Mesenchymal stem cell (in vitro differentiated cells and primary cell): ENCODE measurements at places on chromosomes 7 and 10.

DNA sequence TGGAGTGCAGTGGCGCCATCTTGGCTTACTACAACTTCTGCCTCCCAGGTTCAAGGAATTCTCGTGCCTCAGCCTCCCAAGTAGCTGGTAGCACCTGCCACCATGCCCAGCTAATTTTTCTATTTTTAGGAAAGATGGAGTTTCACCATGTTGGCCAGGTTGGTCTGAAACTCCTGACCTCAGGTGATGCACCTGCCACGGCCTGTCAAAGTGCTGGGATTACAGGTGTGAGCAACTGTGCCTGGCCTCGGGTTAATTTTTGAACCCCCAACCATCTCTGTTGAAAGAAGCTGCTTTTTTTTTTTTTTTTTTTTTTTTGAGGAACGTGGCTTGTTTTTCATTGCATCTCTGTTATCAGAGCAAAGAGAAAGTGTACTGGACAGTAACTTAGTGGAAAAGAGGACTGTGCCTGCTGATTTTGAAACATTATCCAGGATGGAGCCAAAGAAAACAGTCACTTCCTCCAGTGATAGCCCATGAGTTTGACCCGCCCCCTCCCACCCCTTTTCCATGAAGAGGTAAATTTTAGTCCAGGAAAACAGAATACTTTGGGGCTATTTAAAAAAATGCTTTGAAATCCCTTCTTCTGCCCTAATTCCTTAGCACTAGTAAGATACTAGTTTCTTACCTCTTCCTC, 38.3 kb downstream of the WBP1L start:
- peak; percentile 76 for DNase-seq

- DNase-seq: no peak
Observed at GRCh38 chr7:22487978-22488642, 11.9 kb downstream of the STEAP1B start.

DNA sequence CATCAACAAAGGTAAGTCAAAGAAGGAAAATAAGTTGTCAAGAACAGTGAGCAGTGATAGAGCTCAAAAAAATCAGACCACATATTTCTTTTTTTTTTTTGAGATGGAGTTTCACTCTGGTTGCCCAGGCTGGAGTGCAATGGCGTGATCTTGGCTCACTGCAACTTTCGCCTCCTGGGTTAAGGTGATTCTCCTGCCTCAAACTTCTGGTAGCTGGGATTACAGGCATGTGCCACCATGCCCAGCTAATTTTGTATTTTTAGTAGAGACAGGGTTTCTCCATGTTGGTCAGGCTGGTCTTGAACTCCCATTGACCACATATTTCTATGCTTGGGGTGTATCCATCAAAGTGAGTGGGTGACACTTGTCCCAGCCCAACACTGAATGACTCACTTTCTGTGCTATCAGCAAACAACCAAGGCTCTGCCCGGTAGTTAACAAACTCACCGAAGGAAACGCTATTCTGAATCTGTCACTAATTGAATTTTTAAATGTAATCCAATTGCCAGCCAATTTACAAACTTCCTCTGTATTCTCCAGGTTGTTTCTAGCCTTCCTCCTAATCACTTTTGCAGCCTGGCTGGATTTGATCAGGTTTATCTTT, 19.6 kb upstream of the SMNDC1 start:
- DNase-seq: no peak

- no peak for DNase-seq
Observed at GRCh38 chr10:98353170-98353569, 61.8 kb downstream of the PYROXD2 start.

DNA sequence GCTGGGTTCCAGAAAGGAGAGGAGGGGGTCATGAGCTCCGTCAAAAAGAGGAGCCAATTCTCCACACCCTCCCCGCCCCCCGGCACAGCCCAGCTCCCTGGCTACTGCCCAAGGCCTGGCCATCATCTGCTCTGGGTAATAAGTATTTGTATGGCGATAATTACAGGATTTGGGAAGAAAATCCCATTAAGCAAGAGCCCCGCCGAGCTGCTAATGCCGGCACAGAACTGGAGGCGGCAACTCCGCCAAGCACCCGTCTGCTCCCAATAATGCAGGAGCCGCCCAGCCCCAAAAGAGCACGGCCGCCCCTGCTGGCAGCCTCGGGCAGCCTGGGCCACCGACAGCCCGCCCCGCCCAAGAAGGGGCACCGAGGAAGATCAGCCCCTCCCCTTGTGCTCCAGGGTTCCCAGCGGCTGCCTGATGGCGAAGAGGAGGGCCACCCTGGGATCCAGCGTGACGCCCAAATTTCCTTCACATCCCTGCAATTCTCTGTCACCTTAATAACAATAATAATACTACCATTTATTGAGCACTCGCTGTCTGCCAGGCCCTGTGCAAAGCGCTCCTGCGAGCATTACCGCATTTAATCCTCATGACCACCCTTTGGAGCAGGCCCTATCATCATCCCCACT, 5.9 kb downstream of the SLIT1 start:
- DNase-seq: no peak

GRCh38 chr7:40324914-40325313, 190.1 kb downstream of the SUGCT start:
- DNase-seq: no peak

GRCh38 chr7:149722356-149722957, 50.9 kb downstream of the ZNF467 start:
- no peak for DNase-seq

DNA sequence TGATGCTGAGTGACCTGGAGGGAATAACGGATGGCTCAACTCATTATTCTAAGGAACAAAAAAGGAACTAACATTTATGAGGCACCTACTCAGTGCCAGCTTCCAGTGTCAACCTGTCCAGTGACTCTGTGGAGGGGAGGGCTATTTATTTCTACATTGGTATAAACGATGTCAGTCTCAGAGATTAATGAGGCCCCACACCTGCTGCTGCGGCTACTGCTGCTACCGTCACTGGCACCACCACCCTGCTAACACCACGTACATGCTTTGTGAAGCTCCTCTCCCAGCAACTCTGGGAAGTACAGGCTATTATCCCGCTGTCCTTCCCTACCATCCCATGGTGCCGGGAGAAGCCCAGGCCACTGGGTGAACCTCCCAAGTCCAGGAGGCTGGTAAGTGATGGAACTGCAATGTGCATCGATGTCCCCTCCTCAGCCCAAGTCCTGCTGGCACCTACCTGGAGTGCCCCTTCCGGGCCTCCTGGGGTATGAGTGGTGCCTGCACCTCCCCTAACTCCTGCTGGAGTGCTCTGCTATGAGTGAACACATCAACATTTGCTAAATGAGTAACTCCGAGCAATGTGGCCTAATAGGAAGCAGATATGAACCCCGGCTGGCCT, 101.5 kb downstream of the ARHGAP22 start:
- DNase-seq: no peak

DNA sequence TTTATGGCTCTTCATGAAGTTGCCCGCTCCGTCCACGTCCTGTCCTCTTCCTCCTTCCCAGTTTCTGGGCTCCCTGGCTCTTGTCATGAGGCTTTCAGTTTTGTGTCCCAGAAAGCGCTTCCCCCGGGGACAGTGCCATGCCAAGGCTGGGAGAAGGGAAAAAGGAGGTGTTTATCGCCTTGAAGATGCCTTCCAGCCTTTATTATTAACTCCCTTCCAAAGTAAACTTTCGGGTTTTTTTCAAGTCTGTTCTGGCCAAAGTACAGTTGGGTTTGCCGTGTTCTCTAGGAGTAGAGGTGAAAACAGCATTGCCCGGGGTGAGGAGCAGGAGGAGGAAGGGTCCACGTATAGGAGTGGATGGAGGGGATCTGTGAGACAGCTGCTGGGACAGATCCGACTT, 117.2 kb downstream of the CUX1 start:
- no peak for DNase-seq

DNA sequence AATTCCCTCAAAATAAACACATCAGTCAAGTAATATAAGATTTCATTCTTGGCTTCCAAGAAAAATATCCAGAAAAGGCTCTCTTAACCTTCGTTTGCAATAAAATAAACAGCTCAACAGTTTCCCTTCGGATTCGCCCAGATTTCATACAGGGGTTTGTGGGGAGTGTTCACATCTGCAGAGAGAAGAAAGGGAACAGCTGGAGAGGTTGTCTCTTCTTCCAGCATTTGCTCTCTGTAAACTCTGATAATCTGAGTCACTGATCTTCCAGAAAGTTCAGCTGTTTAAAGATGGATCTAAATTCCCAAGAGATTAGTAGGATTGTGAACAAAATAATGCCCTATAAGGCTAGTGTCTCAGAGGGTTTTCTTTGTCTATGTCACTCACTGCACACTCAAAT, 277.9 kb downstream of the HPSE2 start:
- DNase-seq: peak; percentile 77

DNA sequence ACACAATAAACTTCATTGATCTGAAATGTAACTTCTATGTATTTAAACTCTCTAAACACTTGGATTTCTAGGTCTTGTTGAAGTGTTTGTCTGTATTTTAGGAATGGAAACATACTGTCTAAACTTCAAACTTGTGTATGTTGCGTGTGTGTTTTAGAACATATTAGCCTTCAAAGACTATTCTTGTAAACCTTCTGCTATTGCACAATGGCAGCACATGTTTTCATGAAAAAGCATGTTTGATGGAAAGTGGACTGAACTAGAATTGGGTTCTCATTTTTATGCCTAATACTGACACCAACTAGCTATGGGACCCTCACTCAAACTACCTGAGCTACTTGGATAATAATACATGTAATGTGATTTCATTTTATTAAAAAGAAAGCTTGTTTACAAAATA, 592.6 kb downstream of the IPMK start:
- no peak for DNase-seq

- DNase-seq: no peak
Observed at GRCh38 chr10:136465-136762, 1.2 kb downstream of the ZMYND11 start.

DNA sequence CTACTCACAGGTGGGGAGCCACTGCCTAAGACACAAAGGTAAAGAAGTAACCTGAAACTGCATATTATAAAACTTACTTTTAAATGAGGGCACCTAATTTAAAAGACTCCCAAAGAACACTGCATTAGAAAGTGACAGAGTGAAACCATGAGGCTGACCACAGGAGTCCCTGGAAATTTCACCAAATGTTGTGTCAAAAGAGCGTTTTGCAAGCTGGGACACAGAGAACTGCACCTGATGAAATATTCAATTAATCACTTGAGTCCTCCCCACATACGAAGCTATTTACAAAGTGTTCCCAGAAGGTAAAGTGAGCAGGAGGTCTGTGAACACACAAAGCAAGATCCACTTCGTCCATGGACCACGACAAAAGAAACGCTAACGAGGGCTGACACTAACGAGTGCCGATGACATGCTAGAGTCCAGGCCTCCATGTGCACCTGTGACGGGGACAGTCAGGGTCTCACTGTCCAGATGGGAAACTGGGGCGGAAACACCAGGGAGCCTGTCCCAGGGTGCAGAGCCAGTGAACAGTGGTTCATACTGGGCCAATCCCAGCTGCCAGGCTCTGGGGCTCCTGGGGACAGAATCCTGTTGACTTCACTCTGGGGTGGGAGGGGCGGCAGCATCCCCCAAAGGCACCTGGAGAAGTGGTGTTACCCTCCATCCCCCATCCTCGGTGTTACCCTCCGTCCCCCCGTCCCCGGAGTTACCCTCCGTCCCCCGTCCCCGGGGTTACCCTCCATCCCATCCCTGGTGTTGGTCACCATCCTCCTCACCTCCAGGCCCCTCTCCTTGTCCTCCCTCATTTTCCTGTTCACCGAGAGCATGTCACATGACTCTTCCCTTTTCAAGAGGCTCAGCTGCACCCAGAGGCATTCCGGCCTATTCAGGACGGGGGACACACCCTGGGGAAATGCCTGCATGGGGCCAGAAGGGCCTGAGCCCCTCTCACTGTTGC, 63.4 kb downstream of the DIP2C start:
- DNase-seq: peak; percentile 69

DNA sequence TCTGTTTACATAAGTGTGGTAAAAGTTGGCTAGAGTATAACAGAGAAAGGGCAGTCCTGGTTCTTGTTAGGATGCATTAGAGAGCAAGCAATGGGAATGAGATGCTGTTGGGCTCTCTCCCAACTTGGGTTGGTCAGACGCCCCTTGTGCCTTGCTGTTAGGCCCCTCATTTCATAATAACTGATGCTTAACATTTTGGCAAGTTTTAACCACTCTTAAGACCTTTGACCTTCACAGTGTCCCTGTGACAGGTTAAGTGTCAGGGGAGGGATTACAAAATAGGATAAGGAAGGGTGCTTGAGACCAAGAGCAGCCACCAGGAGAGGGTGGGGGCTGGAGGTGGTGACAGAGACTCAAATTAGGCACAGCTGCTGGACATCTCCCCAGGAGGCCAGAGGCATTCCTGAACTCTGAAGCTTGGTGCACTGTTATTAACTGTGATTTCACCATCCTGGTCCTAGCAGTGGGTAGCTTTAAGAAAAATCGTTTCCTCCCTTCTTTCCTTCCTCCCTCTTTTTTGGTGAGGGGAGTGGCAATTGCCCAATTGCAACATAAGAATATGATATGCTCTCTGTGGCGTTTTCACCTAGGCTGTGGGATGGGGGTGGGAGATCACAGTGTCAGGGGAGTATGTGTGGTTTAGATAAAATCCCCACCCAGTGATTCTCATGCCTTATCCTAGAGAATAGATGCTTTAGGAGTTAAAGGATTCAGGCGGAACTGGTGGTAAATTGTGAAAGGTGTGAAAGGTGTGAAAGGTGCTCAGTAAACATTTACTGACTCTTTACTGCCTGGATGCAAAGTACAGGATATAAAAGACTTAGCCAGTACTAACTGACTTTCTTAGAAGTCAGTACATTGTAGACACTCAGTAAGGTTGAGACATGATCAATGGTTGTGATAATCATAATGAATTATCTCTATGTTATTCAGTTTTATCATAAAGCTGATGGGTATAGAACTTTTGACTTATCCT, 270.5 kb downstream of the BICC1 start:
- DNase-seq: no peak

GRCh38 chr10:117797296-117797695, 249.4 kb downstream of the RAB11FIP2 start:
- DNase-seq: no peak

DNA sequence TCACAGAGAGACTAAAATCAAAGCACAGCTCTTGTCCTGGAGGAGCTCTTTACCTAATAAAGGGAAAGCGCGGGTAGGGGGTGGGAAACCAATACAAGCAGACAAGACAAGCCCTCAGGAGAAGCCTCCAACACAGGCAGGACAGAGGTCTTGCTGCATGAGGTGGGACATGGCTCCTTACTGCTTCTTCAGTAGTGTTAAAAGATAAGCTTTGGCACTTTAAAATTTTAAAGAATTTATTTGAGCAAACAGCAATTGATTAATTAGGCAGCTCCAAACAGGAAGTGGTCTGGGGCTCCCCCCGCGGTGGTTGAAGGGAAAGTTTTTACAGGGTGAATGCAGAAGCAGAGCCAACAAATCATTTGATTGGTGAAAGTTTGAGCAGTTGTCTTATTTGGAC, 50.3 kb upstream of the MACC1 start:
- no peak for DNase-seq

GRCh38 chr7:10723832-10724231, 249.8 kb upstream of the PHF14 start:
- no peak for DNase-seq

DNA sequence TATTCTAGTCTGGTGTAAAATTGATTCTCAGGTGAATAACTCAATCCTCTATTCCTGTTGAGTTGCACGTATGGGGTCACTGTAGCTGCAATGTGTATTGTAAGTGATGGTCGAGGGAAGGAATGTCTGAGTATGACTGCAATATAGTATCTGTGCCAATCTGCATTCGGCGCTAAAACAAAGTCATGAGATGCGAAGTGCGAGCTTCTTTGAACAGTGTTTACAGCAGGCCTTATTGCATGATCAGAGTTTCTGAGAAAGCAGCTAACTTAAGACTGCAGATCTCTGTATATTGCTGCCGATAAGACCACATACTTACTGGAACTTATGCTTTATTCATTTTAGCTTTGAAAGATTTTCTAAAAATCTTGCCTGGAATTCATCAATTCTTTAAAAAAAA, 341.7 kb upstream of the BMPER start:
- DNase-seq: no peak
